ENCODE measurements at places on chromosomes 11 and 22. TPM values are rescaled to one million over a fixed set of nuclear protein-coding genes. Genes with fewer than 3 reads are reported as not detected.

- H3K36me3 ChIP-seq: no peaks in the 10 kb centered on the region
- no peak for DNase-seq
These were observed 295.1 kb upstream of the ANO5 start for GRCh38 chr11:21897752-21898151.

DNA sequence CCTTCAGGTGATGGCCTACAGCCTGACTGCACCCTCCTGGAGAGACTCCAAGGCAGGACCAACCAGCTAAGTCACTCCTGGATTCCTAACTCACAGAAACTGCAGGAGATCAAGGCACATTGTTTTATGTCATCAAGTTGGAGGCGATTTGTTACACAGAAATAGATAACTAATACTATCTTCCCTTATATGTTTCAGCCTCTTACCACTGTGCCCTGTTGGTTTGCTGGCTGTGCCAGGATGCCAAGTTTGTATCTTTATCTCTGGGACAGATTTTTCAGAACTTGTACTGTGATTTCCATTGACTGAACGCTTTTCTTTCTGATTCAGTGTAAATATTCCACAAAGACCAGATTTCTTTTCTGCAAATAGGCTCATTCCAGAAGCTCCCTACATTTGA is 76.2 kb upstream of the OPCML start:
- no peaks in the 10 kb centered on the region for H3K4me1 ChIP-seq
- DNase-seq: no peak
- H3K27me3 ChIP-seq: no peaks in the 10 kb centered on the region
- H3K27ac ChIP-seq: no peak overlapping the region
- no peaks in the 10 kb centered on the region for H3K36me3 ChIP-seq

The SEC14L2 gene
- 12.6 TPM for total RNA-seq

GRCh38 chr22:46425016-46425415 is 89.5 kb downstream of the TRMU start:
- H3K4me3 ChIP-seq: no peak overlapping the region
- no peak for DNase-seq
- H3K27me3 ChIP-seq: no peaks in the 10 kb centered on the region
- H3K27ac ChIP-seq: no peak overlapping the region
- peaks cover 8% of the 10 kb centered on the region for H3K4me1 ChIP-seq

DNA sequence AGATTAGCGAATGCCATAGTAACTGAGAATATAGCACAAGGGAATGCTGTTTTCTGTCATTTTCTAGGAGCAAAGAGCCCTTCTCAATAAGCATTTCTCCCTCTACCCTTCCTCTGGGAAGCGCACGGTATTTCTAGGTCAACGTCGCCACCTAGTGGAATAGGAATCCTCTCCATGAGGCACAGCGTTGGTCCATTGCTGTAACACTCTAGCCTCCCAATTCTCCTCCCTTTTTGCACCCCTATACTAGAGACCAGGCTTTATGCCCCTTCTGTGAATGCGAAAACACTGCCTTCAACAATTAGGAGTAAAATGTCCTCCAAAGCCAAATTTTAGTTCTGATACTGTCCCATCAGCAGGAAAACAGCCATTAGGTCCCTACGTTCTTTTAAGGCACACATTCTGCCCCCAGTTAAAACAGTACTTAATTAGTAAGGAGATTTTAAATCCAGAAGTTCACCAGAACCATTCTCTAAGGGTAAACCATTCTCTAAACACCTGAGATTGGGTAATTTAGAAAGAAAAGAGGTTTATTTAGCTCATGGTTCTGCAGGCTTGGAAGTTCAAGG is 12.8 kb upstream of the HYLS1 start:
- H3K4me1 ChIP-seq: no peaks in the 10 kb centered on the region
- DNase-seq: no peak
- H3K27ac ChIP-seq: no peak overlapping the region

The GRK3 gene
- total RNA-seq: 17.8 TPM
